ENCODE measurements at places on chromosomes 1 and 21.

GRCh38 chr1:95888941-95889390 is 655.0 kb downstream of the RWDD3 start:
- DNase-seq, result no peak

- DNase-seq, result no peak
These were observed 55.9 kb downstream of the TOR3A start for GRCh38 chr1:179137617-179138255.

- DNase-seq, result no peak
These were observed 2.1 kb upstream of the RGS1 start for GRCh38 chr1:192573499-192573898.

DNA sequence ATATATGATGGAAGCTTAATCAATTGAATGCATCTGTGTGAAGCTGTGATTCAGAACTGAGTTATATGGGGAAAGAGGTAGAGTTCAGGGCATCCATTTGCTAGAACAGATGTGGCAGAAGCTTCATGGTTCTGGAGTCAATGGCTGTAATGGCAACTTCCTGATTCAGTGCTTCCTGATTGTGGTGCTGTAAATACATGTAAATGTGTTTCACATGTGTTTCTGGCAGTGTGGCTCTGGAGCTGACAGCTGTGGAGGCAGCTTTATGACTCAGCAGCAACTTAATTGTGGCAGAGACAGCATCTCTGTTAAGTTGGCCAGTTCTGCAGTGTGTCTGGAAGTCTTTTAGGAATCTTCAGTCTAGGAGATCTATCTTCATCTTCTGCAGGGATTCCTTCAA is 226.6 kb upstream of the ZRANB2 start:
- no peak for DNase-seq

DNA sequence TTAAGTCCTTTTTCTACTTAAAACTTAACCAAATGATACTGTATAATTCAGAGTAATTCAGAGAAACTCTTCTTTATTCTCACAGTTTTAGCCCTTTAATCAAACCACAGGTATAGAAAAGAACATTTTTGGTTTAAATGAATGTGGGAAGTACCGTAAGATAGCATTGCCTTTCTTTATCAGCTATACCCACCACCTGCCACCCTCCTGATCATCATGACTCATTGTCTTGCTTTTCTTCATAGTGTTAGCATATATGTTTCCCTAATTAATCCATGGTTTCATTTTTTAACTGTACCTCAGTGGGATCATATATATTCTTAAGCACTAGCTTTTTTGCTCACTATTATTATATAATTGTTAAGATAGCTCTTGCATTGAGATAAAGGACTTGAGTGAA is 27.5 kb upstream of the ANGPTL1 start:
- no peak for DNase-seq

DNA sequence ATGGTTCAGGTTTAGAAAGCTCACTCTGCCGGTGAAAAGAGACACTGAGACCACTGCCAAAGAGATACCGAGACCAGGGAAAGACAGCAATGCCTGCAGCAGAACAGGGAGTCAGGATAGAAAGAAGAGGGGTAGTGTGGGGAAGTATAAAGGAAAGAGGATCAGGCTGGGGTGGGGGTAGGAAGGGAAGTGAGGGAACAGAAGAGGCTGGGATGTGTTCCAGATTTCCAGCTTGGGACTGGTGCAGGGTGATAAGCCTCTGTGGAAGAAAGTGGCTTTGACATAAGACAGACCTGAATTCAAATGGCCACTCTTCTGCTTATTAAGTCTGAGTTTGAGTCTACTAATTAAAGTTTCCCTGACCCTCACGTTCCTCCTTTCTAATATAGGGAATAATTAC is 105.9 kb downstream of the PIK3R3 start:
- no peak for DNase-seq

DNA sequence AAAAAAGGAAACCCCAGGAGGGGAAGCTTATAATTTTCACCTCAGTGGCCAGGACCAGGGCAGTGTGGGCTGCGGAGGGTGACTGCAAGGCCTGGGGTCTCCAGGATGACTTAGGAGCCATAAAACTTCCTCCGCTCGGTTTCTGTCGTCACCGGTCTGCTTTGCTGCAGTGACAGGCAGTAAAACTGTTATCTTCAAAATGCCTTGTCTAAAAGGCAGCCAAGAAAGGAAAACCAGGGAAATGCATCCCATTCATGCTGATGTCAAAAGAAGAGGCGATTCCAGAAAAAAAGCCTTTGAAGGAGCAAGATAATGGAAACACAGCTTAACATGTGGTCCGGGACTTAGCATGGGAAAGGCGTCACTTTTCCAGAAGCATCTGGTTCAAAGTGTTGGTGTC is 42.0 kb downstream of the COL6A1 start:
- no peak for DNase-seq

Measured in stimulated activated CD8-positive, alpha-beta memory T cell treated with anti-CD3 and anti-CD28 coated beads, Interleukin-4, amount 100 ng/mL, for 24 hours (primary cell).